Activated naive CD8-positive, alpha-beta T cell treated with anti-CD3 and anti-CD28 coated beads, Interleukin-2, amount 10 ng/mL, durations not matched to agents 7 days and 5 days (primary cell): ENCODE measurements at places on chromosomes 6 and 20.

- DNase-seq: no peak
These were observed 14.3 kb upstream of the MYT1 start for GRCh38 chr20:64149809-64150560.

GRCh38 chr6:26322645-26323482 lies 42.1 kb upstream of the BTN3A2 start:
- DNase-seq: no peak

DNA sequence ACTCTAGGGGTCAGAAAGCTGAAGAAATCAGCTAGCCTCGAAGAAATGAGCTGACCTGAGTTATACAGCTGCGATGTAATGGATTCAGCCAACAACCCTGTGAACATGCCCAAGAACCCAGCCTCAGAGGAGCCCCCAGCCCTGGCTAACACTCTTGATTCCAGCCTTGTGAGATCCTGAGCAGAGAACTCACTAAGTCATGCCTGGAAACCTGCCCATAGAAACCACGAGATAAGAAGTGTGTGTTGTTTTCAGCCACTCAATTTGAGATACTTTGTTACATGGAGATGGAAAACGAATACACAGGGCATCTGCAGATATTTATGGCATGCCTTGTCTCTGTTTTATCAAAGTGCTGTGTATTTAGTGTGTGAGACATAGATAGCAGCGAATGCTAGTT lies 265.2 kb downstream of the QKI start:
- DNase-seq: no peak

DNA sequence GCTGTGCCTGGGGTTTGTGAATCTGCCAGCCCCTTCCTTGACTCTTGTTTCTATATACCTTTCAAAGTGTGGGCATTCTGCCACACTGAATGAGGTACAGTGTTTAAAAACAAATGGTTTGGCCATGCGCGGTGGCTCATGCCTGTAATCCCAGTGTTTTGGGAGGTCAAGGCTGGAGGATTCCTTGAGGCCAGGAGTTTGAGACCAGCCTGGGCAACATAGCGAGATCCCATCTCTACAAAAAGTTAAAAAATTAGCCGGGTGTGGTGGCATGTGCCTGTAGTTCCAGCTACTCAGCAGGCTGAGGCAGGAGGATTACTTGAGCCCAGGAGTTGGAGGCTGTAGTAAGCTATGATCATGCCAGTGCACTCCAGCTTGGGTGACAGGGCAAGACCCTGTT lies 5.8 kb downstream of the FAM83D start:
- DNase-seq: no peak

GRCh38 chr20:34979366-34980153 lies 23.9 kb downstream of the MYH7B start:
- DNase-seq: no peak

- DNase-seq: no peak
These were observed 186.0 kb downstream of the DTNBP1 start for GRCh38 chr6:15476631-15477380.

DNA sequence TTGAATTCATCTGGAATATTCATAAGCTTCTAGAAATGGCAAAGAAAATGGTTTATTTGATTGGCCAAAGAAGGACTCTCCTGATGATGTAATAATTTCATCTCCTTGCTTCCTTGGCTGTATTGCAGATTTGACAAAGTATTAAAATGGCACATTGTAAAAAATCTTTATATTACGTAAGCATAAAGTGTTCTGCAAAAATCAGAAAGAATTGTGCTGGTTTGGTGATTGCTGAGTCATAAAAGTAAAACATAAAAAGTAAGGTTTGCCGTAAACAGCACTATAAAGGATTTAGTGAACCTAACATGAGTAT lies 255.9 kb upstream of the RREB1 start:
- no peak for DNase-seq

DNA sequence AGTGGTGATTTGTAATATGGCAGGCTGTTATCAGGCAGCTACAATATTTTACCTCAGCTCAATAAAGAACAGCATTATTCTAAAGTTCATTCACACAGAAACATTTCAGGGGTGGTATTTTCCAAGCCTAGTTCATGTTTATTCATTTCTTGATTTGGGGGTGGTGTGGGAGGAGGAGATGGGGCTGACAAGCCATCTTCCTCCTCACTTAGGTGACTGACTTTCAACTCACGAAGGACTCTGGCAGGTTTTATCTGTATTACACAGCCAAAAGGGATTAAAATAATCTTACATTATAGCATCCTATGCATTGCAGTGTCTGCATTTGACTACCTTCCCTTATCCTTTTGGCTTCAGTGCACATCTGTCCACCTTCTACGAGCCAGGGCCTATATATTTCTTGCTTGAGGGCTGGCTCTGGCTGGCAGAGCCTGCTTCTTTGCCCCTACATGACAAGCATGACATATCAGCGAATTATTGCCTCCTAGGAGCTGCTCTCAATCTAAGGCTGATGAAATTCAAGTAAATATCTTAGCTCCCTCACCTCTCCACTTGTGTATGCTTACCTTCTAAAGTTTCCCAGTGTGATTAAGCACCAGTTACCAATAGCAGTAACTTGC lies 20.0 kb downstream of the KHDRBS2 start:
- no peak for DNase-seq

- DNase-seq: no peak
These were observed 68.9 kb upstream of the FAM184A start for GRCh38 chr6:119147101-119148053.

- DNase-seq: no peak
These were observed 18.9 kb downstream of the SIRPD start for GRCh38 chr20:1538655-1539054.

DNA sequence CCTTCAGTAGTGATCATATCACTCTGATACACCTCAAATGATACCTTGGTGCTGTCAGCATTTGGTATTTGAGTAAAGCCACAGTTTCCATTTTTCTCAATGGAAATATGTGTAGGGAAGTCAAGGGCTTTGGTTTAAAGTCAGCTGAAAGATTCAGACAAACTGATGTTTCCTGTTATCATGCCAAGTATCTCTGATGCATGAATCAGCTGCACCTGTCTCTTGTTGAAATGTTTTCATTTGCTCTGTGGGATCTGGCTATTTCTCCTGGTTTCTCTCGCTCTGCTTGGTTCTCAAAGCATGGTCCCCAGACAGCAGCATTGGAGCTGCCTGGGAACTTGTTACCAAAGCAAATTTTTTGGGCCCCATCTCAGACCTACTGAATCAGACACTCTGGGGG lies 23.5 kb downstream of the ZFP64 start:
- DNase-seq: no peak

DNA sequence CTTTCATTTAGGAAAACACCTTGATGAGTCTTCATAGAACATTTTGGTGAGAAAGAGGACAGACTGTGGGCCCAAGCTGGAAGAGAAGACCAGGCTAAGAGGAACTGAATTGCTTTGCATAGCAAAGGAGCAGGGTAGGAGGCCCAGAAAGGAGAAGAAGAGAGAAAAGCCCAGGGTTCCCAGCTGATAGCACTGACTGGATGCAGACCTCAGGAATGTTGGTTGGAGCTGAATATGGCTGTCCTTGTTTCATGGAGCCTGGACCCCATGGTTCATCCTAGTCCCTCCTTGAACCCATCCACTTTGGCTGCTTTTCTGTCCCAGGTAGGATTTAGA lies 18.0 kb upstream of the ZFAND3 start:
- DNase-seq: no peak

GRCh38 chr20:21704408-21705385 lies 767 bp upstream of the PAX1 start:
- no peak for DNase-seq

DNA sequence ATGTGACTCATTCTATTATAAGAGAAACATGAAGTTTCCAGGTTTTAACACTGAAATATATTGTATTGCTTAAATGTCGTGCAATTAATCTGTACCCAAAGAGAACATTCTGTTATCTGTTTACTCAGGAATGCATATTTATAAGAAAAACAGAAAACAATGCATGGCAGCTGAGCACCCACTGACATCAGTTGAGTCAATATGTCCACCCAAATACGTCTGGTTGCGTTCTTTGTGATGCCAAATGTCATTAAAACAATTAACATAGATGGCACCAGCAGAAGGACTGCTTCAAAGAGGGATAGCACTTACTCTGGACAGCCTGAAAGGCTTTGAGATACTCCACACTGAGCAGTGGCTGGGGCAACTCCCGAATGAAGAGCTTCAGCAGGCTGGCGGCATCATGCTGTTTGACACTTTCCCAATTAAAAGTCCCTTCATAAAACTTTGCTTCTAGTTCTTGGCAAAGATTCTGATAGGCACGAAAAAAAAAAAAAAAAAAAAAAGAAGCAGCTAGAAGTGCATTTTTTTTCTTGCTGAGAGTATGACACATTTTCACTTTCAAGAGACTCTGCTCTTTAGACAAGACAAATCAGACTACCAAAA lies 102.3 kb downstream of the ARHGAP18 start:
- no peak for DNase-seq

DNA sequence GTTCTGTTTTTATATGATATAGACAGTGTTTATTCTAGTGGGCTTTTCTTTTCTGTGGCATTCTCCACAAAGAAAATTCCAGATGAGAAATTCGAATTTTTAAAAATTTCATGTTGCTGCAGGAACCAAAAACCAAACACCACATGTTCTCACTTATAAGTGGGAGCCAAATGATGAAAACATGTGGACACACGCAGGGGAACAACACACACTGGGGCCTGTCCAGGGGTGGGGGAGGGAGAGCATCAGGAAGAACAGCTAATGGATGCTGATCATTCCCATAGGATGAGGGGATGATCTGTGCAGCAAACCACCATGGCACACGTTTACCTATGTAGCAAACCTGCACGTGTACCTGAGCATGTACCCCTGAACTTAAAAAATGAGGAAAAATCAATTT lies 499.0 kb upstream of the SLC35B3 start:
- DNase-seq: no peak

GRCh38 chr6:170047823-170048222 lies 243.1 kb downstream of the DLL1 start:
- DNase-seq: no peak

DNA sequence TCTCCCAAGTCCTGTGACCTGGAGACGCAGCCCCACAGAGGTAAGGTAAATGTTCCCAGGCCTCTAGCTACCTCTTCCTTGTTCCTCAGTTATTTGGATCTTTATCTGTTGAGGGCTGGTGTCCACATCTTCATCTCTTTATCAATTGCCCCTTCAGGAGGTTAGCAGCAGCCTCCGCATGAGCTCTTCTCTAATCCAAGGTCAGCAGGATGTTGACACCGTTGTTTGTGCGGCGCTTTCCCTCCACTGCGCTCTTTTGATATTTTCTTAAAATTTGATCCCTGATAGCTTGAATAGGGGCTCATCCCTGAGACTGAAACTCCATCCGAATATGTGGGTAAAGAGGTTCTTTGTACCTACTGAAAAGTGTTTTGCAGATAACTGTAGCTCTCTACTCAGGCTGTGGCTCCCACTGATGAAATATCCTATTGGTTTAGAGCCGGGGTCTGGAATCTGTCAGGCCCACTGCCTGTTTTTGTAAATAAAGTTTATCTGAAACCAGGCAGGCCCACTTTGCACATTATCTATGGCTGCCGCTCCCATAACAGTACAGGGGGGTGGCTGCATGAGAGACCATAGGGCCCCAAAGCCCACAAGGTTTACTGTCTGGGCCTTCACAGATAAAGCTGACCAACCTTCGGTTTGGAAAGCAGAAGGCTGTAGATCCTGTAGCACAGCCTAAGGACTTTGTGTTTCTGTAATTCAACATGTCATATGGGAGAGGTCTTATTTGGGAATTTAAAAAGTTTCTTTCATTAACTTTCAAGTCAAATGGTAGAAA lies 362.6 kb downstream of the QKI start:
- DNase-seq: no peak

- no peak for DNase-seq
These were observed 11.7 kb upstream of the MDGA1 start for GRCh38 chr6:37709250-37709931.

DNA sequence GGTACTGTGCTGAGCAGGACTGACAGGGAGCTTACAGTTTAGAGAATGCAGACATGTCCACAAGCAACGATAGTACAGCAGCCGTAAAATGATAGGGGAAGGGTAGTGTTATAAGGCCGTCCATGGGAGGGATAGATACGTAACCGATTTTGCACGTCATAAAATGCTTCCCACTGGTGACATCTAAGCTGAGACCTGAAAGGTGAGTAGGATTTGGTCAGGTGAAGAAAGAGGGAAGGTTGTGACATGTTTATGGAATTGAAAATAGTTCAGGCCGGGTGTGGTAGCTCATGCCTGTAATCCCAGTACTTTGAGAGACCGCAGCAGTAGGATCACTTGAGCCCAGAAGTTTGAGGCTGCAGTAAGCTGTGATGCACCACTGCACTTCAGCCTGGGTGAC lies 25.6 kb downstream of the SNX9 start:
- DNase-seq: no peak

DNA sequence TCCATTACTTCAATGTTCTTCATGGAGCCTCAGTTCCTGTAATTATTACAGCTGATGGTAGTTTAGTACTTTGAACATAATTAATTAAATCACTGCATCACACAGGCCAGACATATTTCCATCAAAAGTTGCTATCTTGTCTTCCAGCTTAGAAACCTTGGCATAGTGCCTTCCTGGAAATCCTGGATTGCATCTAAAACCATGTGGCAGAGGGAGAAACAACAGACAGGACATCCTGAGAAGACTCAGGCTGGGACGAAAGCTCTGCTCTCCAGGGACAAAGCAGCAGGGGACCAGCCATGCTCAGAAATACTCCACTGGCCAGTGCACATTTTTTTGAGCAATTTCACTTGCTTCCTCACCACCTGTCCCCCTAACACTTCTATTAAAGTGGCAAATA lies 55.3 kb downstream of the TBX18 start:
- no peak for DNase-seq

- no peak for DNase-seq
These were observed 62.7 kb downstream of the RNF182 start for GRCh38 chr6:13987400-13987865.

DNA sequence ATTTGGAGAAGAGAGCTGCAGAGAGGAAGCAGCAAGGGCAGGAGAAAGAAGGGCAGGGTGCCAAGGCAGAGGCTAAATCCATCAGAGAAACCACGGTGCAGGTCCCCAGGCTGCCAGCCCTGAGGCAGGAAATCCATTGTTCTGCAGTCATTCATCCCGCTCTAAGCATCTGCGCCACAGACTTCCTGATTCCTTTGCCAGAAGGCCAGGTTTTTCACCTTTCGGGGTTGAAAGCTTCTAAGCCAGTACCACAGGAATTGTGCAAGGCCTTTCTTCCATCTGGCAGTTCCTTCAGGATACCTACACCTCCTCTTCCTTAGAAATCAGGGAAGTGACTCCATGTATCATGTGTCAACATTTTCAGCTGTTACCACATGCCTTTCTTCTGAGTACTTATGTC lies 45.6 kb downstream of the ADGRF5 start:
- DNase-seq: no peak

DNA sequence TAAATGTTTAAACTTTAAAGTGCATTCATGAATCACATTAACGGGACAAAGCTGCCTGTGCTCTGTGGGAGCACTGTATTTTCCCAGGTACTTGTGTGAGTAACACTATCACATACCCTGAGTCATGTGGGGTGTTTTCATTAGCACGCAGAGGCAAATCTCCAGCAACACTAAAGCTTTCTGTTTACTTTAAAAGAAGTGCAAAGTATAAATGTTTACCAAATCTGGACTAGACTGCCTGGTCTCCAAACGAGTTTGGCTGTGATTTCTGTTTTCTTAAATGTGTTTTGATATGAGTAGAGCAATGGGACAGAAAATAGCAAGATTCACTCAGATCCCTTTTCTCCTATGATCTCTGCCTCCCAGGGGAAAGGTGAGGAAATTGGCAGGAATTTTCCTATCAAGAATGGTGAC lies 28.8 kb upstream of the RIPPLY2 start:
- no peak for DNase-seq

- DNase-seq: peak; percentile 77
These were observed at the start of gene RGL2 for GRCh38 chr6:33298773-33299236. Gene RGL2 (minus strand): TSS chr6:33298942. CDS start chr6:33298610, 332 bp downstream.

GRCh38 chr6:37620519-37620918 lies 77.2 kb downstream of the MDGA1 start:
- no peak for DNase-seq
